Activated CD4-positive, alpha-beta T cell treated with anti-CD3 and anti-CD28 coated beads for 4 hours (primary cell): ENCODE measurements at places on chromosomes 11 and 22.

- no peak for DNase-seq
These were observed 209.7 kb upstream of the PLET1 start for GRCh38 chr11:112470355-112470754.

DNA sequence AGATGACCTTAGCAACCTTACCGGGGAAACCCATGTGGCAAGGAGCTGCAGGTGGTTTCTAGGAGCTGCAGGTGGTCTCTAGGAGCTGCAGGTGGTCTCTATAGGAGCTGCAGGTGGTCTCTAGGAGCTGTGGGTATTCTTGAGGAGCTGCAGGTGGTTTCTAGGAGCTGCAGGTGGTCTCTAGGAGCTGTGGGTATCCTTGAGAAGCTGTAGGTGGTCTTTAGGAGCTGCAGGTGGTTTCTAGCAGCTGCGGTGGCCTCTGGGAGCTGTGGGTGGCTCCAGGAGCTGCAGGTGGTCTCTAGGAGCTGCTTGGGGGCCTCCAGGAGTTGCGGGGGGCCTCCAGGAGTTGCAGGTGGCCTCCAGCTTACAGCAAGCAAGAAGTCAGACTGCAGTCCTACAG, 997.5 kb downstream of the TBC1D22A start:
- DNase-seq = no peak

DNA sequence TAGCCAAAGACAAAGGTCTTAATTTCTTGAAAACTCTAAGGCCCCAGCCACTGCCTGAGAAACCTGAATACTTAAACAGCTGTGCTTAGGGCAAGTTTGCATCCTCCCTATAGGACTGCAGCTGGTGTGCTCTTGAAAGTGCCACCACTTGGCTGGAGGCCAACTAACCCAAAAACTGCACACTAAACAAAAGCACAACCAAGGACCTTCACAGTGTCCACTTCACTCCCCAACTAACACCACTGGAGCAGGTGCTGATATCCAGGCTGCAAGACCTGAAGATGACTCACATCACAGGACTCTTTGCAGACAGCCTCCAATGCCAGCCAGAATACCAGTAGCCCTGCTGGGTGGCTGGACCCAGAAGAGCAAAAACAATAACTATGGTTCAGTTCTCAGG, 357.7 kb upstream of the ARHGAP42 start:
- no peak for DNase-seq

DNA sequence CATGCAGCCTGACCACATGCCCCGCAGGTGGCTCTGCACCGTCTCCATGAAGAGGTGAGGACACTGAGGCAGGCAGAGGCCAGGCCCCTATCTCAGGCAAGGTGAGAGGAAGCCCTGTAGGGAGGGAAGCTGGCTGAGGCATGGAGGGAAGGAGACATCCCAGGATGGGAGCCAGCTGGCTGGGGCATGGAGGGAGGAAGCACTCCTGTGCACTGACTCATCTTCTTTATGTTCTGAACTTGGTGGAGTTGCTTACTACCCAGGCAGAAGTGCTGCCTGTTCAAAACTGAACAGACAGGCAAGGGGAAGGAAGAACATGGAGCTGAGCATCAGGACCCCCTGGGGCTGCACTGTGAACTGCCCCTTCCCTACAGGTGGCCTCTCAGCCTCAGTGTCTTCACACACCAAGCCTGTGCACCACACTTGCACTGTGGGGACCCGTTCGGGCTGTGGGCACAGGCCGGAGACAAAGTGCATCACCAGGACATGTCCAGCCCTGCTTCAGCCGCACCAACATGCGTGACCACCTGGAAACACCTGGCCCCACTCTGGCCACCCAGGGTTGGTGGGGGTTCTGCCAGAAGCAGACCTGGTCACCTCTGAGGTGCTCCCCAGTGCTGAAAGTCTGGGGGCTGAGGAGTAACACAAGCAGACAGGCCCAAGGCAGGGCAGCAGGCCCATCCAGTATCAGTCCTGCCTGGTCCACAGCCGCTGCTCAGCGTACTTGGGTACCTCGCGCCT, 55.5 kb downstream of the DGCR2 start:
- DNase-seq = no peak

DNA sequence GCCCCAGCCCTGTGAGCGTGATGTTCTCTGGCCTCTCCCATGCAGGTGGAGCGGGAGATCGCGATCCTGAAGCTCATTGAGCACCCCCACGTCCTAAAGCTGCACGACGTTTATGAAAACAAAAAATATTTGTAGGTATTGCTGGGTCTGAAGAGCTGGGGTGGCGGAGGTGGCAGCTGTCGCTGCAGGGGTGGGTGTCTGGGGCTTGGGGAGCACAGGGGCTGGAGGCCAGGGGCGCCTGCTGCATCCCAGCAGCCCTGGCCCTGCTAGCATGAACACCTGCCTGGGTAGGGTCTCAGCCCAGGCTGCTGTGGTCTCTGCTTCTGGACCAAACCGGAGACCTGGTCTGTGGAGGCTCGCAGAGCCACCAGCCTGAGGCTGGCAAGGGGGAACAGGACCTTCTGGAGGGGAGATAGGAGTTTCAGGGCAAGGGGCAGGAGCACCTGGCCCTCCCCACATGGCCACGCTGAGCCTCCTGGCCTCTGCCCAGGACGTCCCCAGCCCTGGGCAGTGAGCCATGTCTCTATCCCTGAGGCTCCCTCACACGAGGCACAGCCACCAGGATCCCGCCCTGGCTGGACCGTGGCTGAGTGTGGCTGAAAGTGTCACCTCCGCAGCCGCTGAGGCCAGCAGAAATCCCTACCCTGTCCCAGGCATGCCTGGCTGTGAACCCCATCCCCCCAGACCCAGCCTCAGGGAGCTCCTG, 48.2 kb downstream of the MOB2 start:
- no peak for DNase-seq

GRCh38 chr11:20966489-20966888, 297.1 kb downstream of the NELL1 start:
- no peak for DNase-seq

DNA sequence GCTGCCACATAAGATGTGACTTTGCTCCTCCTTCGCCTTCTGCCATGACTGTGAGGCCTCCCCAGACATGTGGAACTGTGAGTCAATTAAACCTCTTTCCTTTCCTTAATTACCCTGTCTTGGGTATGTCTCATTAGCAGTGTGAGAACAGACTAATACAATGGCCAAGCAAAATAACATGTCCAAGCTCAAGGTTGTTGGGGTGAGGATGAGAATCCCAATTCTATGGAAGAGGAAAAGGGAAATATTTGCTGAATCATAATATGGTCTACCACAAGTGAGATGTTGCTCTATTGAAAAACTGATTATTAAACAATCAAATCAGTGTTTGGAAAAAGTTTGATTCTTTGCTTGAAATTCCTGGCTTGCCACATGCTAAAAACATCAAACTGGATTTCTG, 48.7 kb upstream of the LRRC4C start:
- no peak for DNase-seq

- peak; percentile 48 for DNase-seq
These were observed 859 bp upstream of the KRTAP5-5 start for GRCh38 chr11:1628506-1629325.

GRCh38 chr11:62905927-62906531, 15.1 kb downstream of the CHRM1 start:
- peak; percentile 58 for DNase-seq

- no peak for DNase-seq
These were observed 528.8 kb downstream of the BUD13 start for GRCh38 chr11:116243991-116244390.

DNA sequence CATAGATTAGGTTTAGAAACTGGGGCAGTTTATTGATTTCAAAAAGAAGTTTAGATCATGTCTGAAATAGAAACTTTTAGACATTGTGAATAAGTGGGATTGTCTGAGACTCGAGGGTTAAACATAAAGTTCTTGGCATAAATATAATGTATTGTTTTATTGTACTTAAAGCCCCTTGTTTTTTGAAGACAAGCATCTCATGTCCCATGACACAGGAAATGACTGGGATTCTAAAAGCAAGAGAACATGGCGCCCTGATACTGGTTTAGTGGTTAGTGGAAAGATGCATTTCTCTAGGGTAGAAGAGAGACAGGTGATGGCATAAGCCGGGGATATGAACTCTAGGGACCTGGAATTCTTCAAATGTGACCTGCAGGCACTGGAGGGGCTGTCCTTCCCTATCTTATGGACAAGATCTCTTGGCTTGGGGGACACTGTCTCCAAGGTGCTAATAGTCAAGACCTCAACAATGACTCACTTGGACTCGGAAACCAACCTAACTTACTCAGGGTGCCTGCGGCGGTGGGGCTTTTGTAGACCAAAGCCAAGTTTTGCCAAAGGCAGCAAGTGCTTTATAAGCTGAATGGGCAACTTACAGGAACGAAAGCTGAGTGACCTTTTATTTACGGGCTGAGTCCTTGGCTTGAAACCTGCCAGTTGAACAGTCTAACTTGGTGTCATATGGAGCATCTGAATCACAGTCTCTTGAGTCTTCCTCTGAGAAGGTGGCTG, 48.2 kb downstream of the UBASH3B start:
- DNase-seq = peak; percentile 30

DNA sequence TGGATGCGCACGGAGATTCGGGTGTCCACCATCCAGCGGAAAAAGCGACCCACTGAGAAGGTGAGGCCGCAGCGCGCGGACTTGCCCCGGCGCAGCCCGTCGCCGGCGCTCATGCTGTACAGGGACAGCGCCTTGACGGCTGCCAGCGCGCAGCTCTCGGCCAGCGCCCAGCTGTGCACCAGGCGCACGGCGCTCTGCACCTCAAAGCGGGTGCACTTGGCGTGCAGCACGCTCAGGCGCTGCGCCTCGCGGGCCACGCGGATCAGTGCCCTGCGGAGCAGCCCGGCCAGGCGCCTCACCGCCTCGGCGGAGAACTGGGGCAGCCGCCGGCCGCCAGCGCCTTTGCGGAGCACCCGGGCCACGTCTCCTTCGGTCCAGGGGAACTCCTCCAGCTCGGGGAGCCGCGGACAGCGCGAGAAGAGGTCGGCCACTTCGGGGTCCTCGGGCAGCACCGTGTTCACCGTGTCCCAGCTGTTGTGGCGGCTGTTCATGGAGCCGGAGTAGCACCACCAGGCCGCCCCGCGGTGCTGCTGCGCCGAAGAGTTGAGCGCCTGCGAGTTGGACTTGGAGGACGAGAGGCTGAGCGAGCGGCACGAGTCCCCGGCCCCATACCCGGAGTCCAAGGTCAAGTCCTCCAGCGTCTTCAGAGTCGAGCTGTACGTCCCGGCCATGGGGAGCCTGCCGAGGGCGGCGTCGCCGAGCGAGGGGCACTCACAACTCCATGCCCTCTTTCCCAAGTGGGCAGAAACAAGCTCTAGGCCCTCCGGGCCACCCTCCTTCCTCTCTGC, 703 bp downstream of the ABTB2 start:
- peak; percentile 41 for DNase-seq

GRCh38 chr11:86261328-86261727, 16.8 kb downstream of the EED start:
- no peak for DNase-seq

GRCh38 chr11:64559351-64560138, 31.5 kb upstream of the SLC22A12 start:
- no peak for DNase-seq

DNA sequence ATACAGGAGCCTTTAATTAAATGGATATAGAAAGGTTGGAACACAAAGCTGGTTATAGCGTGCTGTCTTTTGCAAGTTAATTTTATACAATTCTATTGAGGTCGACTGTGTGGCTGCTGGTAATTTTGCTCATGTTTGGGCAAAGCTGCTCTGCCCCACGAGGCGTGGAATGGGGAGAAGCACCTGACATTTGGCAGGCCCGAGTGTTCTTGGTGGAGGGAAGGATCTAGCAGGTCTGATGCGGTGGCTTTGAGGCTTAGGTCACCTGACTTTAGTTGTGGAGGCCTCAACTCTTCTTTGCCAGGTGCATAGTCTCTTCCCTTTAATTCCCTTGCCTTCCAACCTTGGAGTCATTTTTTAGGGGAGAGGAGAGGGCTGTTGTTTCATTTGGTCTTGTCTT, 97.3 kb downstream of the ZBTB16 start:
- no peak for DNase-seq

DNA sequence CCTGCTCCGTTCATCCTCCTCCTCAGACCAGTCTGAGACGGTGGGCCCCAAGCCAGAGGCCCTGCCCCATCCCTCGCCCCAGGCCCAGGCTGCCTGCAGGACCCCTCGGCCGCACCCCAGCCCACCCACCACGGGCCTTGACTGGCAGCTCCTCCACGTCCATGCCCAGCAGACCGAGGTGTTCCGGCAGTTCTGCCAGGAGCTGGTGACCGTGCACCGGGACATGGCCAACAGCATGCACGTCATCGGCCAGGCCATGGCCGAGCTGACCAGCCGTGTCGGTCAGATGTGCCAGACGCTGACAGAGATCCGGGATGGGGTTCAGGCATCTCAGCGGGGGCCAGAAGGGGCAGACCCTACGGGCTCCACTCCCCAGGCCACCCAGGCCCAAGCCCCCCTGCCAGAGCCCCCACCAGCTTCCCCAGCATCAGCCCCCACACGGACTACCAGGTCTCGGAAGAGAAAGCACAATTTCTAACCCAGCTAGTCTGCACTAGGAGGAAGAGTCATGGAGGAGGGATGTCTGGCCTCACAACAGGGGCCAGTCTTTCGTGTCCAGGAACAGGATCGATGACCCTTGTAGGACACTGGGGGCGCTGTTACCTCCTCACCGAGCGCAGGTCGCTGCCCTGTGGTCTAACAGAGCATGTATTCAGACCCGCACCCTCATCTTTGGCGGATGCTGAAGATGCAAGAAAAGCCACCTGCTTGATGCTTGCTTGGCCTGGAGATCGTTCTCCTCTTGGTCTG, 66.3 kb downstream of the PRDM11 start:
- DNase-seq = no peak

GRCh38 chr11:97259434-97259833, 869.6 kb downstream of the JRKL start:
- DNase-seq = no peak

- DNase-seq = no peak
These were observed 1.5 kb upstream of the ANKRD13D start for GRCh38 chr11:67287355-67288197.

- DNase-seq = no peak
These were observed 35.4 kb upstream of the AMOTL1 start for GRCh38 chr11:94732617-94733281.

GRCh38 chr11:62103986-62104385, 19.8 kb upstream of the INCENP start:
- DNase-seq = no peak

DNA sequence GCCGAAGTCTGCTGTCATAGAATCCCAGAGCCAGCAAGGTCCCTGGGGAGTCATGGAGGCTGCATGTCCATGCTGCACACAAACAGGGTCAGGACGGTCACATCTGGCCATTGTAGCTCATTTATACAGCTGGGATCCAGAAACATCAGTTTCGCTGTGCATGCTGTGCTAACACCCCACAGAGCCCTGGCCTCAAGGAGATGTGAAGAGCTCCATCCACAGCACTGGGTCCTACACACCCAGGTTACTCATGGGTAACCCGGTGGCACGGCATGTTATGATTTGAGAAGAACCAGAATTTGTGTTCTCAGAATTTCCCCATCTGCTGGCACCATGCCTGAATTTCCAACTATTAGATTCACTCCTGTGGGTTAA, 146.3 kb upstream of the ARHGAP20 start:
- DNase-seq = no peak
